ENCODE measurements at places on chromosomes 11 and 22.
A peak's percentile ranks its signal among the peaks of the same experiment; 100 is the strongest.

DNA sequence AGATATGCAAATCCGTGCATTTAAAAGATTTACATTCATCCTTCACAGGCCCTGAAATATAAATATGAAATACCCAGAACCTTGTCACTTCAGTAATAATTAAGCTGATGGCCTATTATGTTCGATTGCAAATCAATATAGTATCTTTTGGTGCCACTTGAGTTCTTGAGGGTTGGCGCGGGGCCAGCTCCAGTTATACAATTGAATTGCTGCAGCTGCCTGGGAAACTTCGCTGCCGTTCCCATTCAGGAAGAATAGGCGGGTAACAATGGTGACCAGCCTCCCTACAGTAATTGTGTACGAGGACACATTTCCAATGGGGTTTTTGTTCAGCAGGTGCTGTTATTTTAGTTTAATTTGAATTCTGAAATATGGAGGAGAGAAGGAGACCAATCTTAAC lies 451.2 kb downstream of the INSC start:
- DNase-seq, result no peak

GRCh38 chr11:100872951-100873740 lies 186.1 kb downstream of the ARHGAP42 start:
- DNase-seq, result no peak

- DNase-seq, result no peak
Observed at GRCh38 chr22:26570115-26570514, 19.8 kb downstream of the TPST2 start.

GRCh38 chr11:59141673-59142460 lies 789 bp upstream of the FAM111A start:
- DNase-seq, result no peak

DNA sequence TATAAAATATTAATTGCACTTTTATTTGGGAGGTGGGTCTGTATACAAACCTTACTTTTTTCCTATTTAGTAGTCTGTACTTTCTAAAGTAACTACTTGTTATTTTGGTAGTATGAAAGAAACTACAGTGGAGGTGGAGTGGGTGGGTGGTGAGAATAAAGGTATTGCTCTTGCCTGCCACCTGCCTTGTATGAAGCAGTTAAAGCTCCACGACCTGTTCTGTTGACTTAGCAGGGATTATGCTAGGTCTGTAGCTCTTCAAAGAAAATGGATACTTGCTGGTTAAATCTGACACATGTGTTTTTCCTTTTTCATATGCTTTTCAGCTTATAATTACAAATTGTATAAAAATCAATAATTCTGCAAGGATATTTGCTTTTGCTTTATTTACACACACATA lies 111.9 kb downstream of the EHF start:
- no peak for DNase-seq

DNA sequence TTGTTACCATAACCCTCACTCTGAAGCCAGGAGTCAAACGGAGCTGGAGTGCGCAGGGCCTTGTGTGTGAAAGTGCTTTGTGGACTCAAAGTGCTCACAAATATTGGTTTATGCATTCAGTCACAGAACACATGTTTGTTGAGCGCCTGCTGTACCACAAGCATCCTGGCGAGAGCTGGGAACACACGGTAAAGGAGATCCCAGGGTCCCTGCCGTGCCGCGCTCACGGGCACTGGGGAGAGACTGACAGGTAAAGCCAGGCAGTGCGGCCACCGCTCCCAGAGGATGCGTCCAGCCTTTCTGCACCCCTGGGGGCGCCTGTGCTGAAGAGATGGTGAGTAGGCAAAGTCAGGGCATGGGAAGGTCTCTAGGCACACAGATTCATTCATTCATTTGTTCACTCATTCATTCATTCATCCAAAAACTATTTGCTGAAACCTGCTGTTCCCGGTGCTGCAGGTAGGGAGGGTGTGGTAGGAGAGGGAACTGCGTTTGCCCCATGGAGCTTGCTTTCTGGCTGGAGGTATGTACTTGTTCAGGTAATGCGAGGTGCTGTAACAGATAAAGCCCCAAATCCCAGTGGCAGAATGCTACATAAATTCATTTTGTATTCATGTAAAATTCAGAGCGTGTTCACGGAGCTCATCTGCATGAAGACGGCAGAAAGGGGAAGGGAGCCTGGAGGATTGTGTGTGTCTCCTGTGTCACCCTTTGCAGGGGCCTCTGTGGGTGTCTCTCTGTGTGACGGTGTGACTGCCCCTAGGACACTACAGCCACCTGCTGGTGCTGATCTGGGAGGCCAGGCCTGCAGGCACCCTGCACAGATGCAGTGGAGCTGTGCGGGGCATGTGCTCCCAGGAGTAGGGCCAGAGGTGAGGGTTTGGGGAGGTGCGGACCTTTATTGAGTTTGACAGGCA lies 167.0 kb upstream of the B3GAT1 start:
- no peak for DNase-seq

DNA sequence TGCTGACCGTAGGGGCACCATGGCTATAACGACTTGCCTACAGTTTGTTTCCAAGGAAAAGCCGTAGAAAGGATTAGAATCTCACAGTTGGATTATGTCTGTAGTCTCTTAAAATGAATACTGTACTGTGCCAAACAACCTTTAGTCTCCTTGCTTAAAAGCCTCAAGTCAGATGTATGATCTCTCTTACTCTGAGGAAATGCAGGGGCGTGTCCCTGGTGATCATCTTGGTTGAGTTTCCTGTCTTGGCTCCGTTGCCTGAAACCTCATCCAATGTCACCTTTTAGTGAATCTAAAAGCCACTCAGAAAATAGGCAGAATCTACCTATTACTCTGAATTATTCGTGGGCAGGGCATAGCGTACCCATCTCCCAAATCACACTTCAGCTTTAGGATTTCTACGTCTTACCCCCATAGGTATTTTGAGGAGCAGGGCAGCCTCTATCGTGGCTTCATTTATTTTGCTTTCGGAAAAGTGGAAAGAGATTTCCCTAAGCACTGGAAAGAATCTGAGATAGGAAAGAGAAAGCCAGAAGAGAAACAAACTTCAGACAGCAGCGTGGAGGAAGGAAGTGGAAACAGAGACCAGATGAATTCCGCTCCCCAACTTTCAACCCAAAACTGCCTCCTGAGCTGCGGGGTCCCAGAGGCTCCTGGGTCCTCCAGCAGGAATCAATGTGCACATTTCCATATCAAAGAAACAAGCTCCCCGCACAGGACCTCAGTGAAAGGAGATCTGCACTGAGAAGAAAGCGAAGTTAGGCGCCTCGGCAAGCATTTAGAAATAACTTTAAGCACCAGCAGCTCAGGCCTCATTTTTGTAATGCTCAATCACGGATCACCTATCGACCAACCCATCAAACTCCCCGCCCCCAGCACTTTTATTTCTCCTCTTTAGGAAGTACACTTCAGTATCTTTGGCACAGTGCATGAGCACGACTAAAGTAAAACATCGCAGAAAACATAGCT lies 245.8 kb downstream of the ETS1 start:
- no peak for DNase-seq

GRCh38 chr11:21707116-21707739 lies 485.7 kb upstream of the ANO5 start:
- no peak for DNase-seq

- DNase-seq, result no peak
Observed at GRCh38 chr11:30579415-30580175, 6.6 kb downstream of the MPPED2 start.

DNA sequence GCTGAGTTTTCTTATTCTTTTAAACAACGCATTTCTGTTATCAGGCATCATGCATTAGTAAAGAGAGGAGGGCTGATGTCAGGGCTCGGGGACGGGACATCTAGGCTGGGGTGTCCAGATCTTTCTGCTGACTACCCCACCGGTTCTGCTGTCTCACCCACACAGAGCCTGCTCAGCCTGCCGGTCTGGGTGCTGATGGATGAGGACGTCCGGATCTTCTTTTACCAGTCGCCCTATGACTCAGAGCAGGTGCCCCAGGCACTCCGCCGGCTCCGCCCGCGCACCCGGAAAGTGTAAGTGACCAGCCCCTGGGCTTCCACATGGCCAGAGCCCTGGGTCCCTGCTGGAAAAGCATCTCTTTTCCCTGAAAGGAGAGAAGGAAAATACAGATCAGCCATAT lies 9.4 kb downstream of the NCF4 start:
- DNase-seq, result no peak

DNA sequence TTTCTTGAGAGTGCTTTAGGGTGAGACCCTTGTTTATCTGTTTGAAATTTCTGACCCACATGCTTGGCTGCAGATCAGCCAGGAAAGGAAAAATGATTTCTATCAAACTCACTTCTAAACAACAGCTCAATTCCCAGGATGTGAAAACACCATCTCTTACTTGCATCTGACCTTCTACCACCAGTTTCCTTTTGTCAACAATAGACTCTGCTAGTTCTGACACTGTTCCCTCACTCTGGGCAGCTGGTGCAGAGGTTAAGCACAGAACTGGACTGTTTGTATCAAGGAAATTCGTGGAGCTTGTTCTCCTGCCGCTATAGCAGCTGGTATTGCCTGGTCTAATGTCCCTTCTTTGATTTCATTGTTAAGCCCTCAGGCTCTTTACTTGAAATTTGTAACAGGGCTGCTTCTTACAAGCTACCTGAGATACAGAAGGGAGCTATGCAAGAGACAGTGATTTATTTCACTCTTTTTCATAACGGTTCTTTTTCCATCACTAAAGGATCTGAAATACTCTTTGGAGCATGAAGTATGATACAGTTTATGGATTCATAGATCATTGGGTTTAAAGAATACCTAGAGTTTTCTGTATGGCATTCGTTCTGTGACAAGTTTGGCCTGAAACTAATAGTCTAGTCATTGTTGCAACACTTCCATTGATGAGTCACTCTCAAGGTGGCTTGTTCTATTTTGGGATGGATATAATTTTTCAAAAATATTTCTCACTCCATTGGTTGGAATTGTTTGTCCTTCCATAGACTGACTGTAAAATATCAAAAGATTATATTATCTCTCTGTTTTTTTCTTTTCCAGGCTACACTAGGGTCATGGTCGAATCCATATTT lies 178.2 kb upstream of the ZC3H12C start:
- no peak for DNase-seq

GRCh38 chr11:119721129-119722120 lies 7.6 kb downstream of the NECTIN1 start:
- DNase-seq, result no peak

DNA sequence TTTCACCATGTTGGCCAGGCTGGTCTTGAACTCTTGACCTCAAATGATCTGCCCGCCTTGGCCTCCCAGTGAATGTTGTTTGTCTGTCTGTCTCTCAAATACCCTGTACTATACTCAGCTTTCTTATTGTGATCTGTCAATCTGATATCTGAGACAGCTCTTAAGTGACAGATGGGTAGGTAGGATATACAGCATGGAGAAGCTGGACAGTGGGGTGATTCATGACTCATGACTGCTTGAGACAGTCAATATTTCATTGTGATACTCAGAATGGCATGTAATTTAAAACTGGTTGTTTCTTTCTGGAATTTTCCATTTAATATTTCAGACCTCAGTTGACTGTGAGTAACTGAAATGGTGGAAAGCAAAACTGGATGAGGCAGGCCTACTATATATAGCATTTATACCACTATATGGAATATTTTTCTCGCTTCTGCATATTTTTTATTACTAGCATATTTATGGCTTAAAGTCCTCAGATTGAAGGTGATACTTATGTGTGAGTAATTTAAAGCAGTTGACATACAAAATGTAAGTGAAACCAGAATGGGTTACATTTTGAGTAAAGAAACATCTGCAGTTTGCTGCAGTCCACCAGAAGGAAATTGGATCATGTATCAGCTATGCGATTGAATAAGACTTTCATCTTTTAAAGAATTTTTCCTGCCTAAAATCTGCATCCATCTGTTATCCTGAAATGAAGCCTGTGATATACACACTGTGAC lies 22.3 kb downstream of the ARHGAP42 start:
- peak; percentile 9 for DNase-seq

- no peak for DNase-seq
Observed at GRCh38 chr22:50019316-50019715, 6.8 kb upstream of the IL17REL start.

- no peak for DNase-seq
Observed at GRCh38 chr11:69487849-69488542, 6.5 kb downstream of the LINC01488 start.

GRCh38 chr11:87722756-87723565 lies 452.3 kb downstream of the RAB38 start:
- no peak for DNase-seq

DNA sequence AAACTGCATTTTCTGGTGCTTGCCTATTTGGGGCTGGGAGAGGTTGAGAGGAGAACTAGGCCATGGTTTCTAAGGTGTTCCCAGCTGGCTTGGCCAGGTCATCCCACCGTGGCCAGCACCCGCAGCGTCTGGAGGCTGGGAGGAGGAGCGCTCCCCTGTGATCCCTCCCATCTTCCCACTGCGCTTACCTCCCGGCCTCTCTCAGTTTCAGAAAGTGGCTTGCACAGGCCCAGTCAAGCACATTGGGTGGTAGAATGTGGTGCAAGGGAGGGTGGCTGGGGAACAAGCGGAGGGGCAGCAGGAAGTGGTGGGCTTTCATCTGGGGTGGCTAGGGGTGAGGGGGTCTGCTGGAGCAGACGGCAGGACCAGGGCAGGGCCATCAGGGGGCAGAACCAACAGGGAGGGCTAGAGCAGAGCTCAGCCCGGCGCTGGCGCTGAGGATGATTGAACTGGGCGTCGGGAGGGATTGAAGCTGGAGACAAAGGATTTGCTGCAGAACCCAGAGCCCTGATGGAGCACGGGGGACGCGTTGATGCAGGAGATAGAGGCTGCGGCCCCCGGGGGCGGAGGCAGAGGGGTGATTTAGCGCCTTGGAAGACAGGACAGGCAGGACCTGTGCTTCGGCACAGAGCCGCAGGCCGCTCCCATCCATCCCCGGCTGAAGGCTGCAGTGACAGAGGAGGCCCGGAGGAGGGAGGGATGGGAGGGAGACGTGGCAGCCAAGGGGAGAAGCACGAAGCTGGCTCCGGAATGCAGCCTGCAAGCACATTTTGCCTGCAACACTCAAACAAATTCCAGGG lies 76.0 kb downstream of the TRIM29 start:
- DNase-seq, result no peak

DNA sequence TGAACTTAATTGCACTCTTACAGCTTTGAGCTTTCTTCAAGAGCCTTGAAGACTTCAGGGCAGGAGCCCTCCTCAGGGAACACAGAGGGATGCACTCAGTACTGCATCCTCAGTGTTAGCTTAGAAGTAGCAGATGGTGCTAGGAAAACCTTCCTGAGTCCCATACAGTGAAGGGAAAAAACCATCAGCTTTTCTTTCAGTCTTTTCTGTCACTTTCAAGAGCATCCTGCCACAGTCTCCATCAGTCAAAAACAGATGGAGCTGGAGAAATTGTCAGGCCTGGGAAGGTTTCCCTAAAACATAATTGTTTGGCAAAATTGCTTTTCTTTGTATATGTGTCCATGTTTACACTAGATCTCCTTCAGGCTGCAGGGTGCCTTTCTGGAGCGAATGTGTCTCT lies 384.1 kb downstream of the NELL1 start:
- DNase-seq, result no peak

- no peak for DNase-seq
Observed at GRCh38 chr11:65104628-65105027, 7.0 kb upstream of the TM7SF2 start.

GRCh38 chr11:134513585-134514120 lies 101.6 kb upstream of the B3GAT1 start:
- DNase-seq, result no peak
